Activated CD4-positive, alpha-beta T cell treated with anti-CD3 and anti-CD28 coated beads, Interleukin-2, amount 10 ng/mL, durations not matched to agents 24 days and 14 days (primary cell): ENCODE measurements at places on chromosomes 5 and 9. TPM values are rescaled to one million over a fixed set of nuclear protein-coding genes. Genes with fewer than 3 reads are reported as not detected.
A peak's percentile ranks its signal among the peaks of the same experiment; 100 is the strongest.

GRCh38 chr5:117204926-117205869 is 630.6 kb upstream of the SEMA6A start:
- no peaks in the 10 kb centered on the region for H3K27me3 ChIP-seq
- H3K4me3 ChIP-seq = no peak overlapping the region
- H3K4me1 ChIP-seq = no peaks in the 10 kb centered on the region
- H3K27ac ChIP-seq = no peak overlapping the region
- no peaks in the 10 kb centered on the region for H3K36me3 ChIP-seq
- no peak for DNase-seq

GRCh38 chr5:153919161-153919560 is 119.5 kb downstream of the FAM114A2 start:
- no peaks in the 10 kb centered on the region for H3K27me3 ChIP-seq
- no peak overlapping the region for H3K27ac ChIP-seq

CCNH gene
- 67.2 and 75.6 TPM in 2 replicates for total RNA-seq

GRCh38 chr5:173691931-173692330 is 75.5 kb upstream of the BOD1 start:
- no peaks in the 10 kb centered on the region for H3K4me1 ChIP-seq
- no peak overlapping the region for H3K27ac ChIP-seq
- DNase-seq = no peak
- no peaks in the 10 kb centered on the region for H3K36me3 ChIP-seq
- H3K4me3 ChIP-seq = no peak overlapping the region

LCNL1 gene
- total RNA-seq = not detected in 2 replicates

GRCh38 chr9:124420991-124421543 is 5.8 kb upstream of the PSMB7 start:
- no peak for DNase-seq
- H3K36me3 ChIP-seq = no peaks in the 10 kb centered on the region
- no peak overlapping the region for H3K4me3 ChIP-seq
- H3K27ac ChIP-seq = no peak overlapping the region

DNA sequence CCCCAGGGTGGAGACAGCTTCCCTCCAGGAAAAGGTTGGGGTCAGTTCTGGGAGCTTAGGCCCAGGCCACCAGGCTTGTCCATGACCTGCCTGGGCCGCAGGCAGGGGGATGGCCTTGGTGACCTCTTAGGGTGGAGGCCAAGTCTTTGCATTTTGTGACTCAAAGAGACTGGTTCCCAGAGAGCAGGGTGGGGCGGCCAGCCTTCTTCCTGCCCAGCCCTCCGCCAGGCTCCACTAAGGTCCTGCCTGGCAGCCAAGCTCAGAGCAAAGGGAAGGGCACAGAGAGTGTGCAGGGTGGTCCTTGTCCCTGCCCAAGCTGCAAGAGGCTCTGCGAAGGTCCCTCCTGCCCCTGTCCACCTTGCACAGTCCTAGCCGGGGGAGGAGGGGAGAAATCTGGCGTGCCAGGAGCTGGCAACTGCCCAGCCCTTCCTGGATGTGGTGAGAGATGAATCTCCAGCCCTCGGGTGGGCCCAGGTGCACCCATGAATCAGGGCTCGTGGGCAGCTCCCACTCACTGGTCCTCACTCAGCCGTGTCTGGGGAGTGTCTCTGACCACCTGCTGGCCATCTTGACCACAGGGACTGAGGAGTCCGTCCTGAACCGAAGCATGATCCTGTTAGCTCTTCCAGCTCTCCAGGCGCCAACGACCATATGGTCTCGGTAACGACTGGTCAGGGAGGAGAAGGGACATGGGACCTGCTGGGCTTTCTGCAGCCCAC is 2.3 kb upstream of the PTGDS start:
- no peak overlapping the region for H3K27ac ChIP-seq
- peaks cover 7% of the 10 kb centered on the region for H3K4me1 ChIP-seq
- no peaks in the 10 kb centered on the region for H3K36me3 ChIP-seq
- no peak for DNase-seq
- H3K27me3 ChIP-seq = peaks cover 5% of the 10 kb centered on the region

GRCh38 chr5:40798801-40799210 is 632 bp upstream of the PRKAA1 start:
- H3K4me1 ChIP-seq = peaks cover 34% of the 10 kb centered on the region
- H3K36me3 ChIP-seq = peaks cover 21% of the 10 kb centered on the region
- DNase-seq = no peak

- H3K27ac ChIP-seq = no peak overlapping the region
- DNase-seq = no peak
- H3K4me3 ChIP-seq = no peak overlapping the region
- peaks cover 2% of the 10 kb centered on the region for H3K36me3 ChIP-seq
- H3K4me1 ChIP-seq = peaks cover 4% of the 10 kb centered on the region
Observed at GRCh38 chr9:27771803-27772545, 198.7 kb upstream of the C9orf72 start.

GRCh38 chr5:10600626-10601245 is 36.9 kb downstream of the ANKRD33B start:
- no peak overlapping the region for H3K4me3 ChIP-seq
- peak; percentile 68 for DNase-seq
- H3K36me3 ChIP-seq = peaks cover 23% of the 10 kb centered on the region
- H3K27ac ChIP-seq = no peak overlapping the region
- peaks cover 46% of the 10 kb centered on the region for H3K4me1 ChIP-seq

DNA sequence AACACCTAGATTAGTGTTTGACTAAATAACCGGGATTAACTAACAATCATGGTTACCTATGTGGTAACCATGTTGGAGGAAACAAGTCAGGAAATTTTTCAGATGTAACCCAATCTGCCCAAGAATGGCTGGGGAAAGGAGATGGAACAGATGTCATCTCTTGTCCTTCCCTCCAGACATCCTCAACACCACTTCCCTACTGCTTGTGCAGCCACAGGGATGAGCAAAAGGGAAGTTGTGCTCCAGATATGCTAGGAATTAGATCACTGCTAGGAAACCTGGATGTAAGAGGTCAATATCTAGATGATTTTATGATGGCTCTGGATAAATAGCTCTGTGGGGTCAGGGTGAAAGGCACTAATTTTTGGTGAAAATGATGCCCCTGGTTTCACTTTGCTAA is 61.3 kb upstream of the ELL2 start:
- H3K36me3 ChIP-seq = no peaks in the 10 kb centered on the region
- H3K4me1 ChIP-seq = peaks cover 2% of the 10 kb centered on the region
- no peak for DNase-seq
- H3K27ac ChIP-seq = no peak overlapping the region
- H3K27me3 ChIP-seq = peaks cover 3% of the 10 kb centered on the region
- H3K4me3 ChIP-seq = no peak overlapping the region

- no peak overlapping the region for H3K4me3 ChIP-seq
- no peaks in the 10 kb centered on the region for H3K27me3 ChIP-seq
- peaks cover 29% of the 10 kb centered on the region for H3K36me3 ChIP-seq
- peaks cover 34% of the 10 kb centered on the region for H3K4me1 ChIP-seq
- H3K27ac ChIP-seq = no peak overlapping the region
Observed at GRCh38 chr5:143041461-143041860, 271.3 kb downstream of the ARHGAP26 start.

RHOBTB3 gene
- 0.37 and 0.45 TPM in 2 replicates for total RNA-seq

DNA sequence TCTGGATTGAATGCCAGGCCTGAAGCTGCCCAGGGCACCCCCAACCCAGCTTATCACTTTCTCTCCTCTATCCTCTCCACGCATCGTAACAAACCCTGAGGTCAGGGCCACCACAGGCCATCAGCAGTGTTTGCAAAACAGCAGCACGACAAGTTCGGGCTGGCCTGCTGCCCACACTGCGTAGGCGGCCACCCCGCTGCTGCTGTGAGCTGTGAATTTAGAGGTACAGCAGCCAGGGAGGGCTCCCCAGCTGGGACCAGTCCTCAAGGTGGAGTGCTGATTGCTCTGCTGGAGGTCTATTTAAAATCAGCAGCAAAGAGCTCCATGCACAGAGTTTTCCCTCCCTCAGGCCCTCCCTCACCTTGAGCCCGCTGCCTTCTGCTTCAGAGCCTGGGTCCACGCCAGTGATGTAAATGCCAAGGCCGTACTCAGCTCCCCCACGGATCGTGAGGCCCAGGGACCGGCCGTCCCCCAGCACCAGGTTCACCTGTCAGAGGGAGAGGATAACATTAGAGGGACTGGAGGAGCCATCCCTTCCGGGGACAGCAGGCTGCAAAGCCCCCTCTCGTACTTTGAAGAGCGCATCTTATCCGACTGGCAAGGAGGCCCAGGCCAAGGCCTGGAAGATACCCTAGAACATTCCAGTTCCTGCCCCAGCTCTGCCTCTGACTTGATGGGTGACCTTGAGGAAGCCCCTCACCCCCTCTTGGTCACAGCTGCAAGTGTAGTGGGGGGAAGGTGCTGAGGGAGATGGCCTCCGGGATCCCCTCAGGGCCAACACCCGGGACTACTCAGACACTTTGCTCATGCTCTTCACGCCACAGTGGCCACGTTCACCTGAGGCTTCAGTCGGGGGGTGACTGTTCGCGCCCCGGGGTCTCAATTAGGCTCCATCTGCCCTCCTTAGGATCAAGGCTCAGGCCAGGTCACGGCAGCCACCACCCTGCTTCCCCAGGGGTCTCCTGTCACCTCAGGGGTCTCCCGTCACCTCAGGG is 39.1 kb downstream of the WHRN start:
- H3K4me3 ChIP-seq = no peak overlapping the region
- H3K27ac ChIP-seq = no peak overlapping the region
- no peaks in the 10 kb centered on the region for H3K36me3 ChIP-seq
- DNase-seq = no peak
- H3K27me3 ChIP-seq = no peaks in the 10 kb centered on the region

GRCh38 chr9:3043369-3043768 is 199.5 kb upstream of the PUM3 start:
- H3K36me3 ChIP-seq = no peaks in the 10 kb centered on the region
- H3K4me1 ChIP-seq = no peaks in the 10 kb centered on the region
- no peaks in the 10 kb centered on the region for H3K27me3 ChIP-seq

EDIL3 gene
- not detected in 2 replicates for total RNA-seq

DNA sequence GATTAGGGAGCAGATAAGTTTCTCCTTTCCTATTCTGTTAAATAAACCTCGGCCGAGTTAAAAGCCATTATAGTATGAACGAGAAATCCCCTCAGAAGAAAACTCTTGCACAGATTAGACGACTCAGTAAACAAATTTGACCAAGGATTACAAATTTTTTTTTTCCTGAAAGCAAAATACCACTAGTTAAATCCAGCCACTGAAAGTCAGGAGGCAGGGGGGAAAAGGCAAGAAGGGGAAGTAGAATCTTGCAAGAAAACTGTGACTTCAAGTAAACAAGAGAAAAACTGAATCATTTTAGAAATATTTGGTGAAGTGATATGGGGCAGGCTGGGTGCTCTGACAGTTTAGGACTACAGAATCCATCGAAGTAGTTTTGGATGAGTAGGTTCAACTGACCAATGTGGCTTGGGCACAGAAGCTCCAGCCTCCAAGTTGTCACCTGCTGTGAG is 251.0 kb downstream of the DENND1A start:
- H3K27ac ChIP-seq = no peak overlapping the region
- H3K36me3 ChIP-seq = peaks cover 8% of the 10 kb centered on the region
- no peak overlapping the region for H3K4me3 ChIP-seq
- peaks cover 3% of the 10 kb centered on the region for H3K4me1 ChIP-seq
- H3K27me3 ChIP-seq = no peaks in the 10 kb centered on the region

DNA sequence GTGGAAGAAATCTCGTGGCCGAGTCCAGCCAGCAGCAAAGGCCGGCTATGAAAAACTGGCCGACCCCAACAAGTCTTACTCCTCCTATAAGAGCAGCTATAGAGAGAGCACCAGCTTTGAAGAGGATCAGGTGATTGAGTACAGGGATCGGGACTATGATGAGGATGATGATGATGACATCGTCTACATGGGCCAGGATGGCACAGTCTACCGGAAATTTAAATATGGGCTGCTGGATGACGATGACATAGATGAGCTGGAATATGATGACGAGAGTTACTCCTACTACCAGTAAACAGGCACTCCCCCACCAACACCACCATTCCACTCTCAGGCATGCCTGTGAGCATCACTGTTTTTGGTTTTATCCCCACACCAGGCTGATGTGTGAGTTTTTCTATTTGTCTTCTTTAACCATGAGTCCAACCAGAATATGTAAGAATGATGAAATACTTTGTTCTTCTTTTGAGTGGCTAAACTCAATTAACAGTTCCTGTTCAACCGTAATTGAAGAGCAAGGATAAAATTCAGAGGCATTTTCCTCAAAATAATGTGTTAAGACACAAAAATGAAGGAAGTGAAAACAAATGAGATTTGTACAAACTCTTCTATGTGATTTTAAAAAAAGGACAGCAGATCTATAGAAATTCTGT is 35.5 kb downstream of the RFK start:
- no peak overlapping the region for H3K27ac ChIP-seq
- DNase-seq = no peak
- H3K4me1 ChIP-seq = no peaks in the 10 kb centered on the region

CDO1 gene
- 0.45 and 0.82 TPM in 2 replicates for total RNA-seq

MOB3B gene
- total RNA-seq = 0.82 and 1.1 TPM in 2 replicates

- no peak for DNase-seq
- H3K27me3 ChIP-seq = no peaks in the 10 kb centered on the region
- peaks cover 26% of the 10 kb centered on the region for H3K4me1 ChIP-seq
Observed at GRCh38 chr5:616484-617039, 4.4 kb downstream of the CEP72 start.

SPATA6L gene
- not detected in 2 replicates for total RNA-seq

IFNK gene
- not detected in 2 replicates for total RNA-seq

DNA sequence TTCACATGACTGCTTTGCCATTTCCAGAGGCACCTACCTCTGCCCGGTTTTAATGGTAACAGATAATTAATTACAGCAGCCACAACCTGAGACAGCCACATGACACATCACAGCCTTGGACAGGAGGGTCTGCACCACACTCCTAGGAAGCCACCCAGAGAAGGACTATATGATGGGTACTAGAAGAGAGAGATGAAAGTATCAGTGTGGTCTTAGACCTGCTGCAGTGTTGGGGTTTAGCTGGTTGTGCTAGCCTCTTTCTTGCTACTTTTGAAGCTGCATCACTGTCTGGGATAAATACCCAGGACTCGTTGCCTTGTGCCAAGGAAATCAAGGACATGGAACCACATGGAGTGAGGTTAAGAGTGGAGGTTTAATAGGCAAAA is 266.4 kb downstream of the ICE1 start:
- DNase-seq = no peak
- H3K36me3 ChIP-seq = no peaks in the 10 kb centered on the region
- no peak overlapping the region for H3K4me3 ChIP-seq
- no peak overlapping the region for H3K27ac ChIP-seq
- H3K27me3 ChIP-seq = peaks cover 7% of the 10 kb centered on the region

SLC6A3 gene
- not detected in 2 replicates for total RNA-seq

RASEF gene
- not detected in 2 replicates for total RNA-seq

DNA sequence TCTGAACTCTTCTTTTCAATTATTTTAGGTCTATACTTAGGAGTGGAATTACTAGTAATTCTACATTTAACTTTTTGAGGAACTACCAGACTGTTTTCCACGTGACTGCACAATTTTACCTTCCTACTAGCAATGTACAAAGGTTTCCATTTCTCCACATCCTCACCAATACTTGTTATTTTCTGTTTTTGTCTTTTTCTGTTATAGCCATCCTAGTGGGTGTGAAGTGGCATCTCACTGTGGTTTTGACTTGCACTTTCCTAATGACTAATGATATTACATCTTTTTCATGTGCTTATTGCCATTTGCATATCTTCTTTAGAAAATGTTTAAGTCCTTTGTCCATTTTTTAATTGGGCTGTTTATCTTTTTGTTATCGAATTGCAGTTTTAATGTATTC is 136.9 kb upstream of the EGFLAM start:
- DNase-seq = no peak
- peaks cover 3% of the 10 kb centered on the region for H3K4me1 ChIP-seq
- no peaks in the 10 kb centered on the region for H3K36me3 ChIP-seq
- no peaks in the 10 kb centered on the region for H3K27me3 ChIP-seq
- H3K4me3 ChIP-seq = no peak overlapping the region

GRCh38 chr9:26439061-26439624 is 453.5 kb downstream of the CAAP1 start:
- H3K36me3 ChIP-seq = no peaks in the 10 kb centered on the region
- no peaks in the 10 kb centered on the region for H3K4me1 ChIP-seq
